ENCODE measurements at places on chromosomes 16 and 17.
A peak's percentile ranks its signal among the peaks of the same experiment; 100 is the strongest.

DNA sequence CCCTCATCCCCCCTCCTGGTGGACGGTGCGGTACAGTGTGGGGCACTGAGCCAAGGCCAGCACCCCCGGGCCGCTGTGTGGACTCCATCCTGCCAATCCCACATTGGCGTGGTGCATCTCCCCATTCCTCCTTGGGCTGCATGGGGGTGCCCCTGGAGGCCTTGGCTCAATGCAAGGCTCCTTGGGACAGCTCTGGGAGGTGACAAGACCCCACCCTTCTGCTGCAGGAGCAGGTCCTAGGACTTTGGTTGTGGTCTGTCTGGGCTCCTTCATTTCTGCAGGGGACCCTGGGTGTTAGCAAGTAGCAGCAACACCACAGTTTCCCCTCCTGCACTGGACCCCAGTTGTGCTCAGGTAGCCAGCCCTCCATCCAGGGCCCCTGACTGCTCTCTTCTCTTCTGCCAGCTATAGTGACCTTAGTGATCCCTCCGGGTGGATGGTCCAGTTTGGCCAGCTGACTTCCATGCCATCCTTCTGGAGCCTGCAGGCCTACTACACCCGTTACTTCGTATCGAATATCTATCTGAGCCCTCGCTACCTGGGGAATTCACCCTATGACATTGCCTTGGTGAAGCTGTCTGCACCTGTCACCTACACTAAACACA is 1.3 kb downstream of the PRSS21 start:
- no peak for DNase-seq

DNA sequence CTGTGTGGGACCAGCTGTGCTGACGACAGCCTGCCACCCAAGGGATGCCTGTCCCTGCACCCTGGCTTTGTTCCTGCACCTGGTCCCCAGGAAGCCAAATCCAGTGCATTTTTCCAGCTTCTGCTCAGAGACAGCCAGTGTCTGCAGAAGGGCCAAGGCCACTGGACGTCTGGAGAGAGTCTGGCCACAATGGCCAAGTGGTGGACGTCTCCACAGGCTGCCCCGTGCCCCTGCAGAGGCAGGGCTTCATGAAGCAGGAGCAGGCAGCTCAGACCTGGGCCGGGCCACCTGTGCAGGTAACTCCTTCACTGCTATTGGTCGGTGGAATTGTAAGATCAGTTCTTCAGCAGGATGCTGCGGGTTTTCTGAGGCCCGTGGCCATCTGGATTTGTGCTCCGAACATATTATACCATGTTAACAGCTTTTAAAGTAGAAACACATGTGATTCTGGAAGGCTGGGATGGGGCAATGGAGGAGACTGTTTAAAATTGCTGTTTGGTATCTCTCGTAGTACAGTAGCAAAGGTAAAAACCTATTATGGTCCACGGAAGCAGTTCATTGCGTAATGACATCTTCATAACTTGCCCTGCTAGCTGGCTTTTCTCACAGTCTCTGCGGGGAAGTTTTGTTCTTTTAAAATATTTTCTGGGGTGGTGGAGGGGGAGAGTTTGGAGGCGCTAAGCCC is 185.3 kb downstream of the CCDC182 start:
- no peak for DNase-seq

GRCh38 chr17:32256012-32256700 is 9.5 kb upstream of the RHBDL3 start:
- DNase-seq = no peak

DNA sequence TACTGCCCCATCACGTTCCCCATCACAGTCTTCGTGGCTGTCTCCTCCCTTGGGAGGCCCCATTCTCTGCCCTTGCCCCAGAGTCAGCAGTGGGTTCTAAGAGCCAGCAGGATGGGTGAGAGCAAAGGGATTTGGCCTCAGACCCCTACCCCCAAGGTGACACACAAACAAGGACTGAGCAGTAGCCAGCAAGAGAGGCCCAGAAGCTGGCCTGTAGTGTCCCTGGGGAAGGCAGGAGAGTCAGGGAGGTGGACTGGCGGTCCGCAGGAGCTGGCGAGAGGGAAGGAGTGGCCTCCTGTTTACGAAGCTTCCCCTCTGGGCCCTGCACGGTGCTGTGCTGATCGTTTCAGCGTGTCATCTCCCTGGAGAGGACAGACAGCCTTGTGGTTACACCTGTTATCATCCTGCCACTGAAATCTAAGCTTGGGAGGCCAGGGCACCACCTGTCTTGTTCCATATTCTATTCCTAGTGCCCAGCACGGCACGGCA is 8.4 kb downstream of the WDR81 start:
- DNase-seq = no peak

DNA sequence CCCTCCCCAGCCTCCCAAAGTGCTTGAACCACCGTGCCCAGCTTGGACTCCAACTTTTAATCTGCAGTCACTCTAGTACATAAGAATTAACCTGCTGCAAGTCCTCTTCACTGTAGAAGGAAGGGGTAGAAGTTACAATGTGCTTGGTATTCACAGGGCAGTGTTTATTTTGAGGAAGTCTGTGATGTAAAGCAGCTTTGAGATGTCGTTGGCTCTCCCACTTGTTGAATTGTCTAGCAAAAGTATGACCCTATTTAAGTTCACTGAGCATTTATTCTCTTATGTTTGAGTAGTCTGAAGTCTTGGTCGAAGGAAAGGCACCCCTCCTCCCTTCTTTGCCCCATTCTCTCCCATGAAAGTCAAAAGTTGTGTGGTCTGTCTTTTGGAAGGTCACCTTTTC is 28.2 kb downstream of the SF3B3 start:
- DNase-seq = no peak

DNA sequence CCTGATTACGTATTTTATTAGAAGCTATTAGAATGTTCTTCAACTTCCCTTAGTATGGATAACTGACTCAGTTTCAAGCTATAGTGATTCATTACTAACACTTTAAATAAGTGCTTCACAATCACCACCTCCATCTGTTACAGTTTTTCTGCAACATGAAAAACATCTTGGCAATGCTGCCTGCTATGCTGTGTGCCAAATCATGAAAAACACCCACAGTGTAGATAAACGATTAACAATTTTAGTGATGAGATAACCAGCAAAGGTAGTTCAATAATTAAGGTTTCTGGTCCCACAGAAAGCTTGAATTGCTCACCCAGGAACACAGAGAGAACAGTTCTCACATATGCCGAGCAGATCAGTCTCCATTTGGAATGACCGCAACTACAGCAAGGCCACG is 51.4 kb upstream of the SLC25A19 start:
- no peak for DNase-seq

- DNase-seq = no peak
Measured at GRCh38 chr16:17460890-17461289, 9.9 kb downstream of the XYLT1 start.

GRCh38 chr17:4806456-4806776 is 536 bp upstream of the PLD2 start:
- no peak for DNase-seq

- DNase-seq = no peak
Measured at GRCh38 chr16:85209526-85210121, 97.4 kb upstream of the CIBAR2 start.

DNA sequence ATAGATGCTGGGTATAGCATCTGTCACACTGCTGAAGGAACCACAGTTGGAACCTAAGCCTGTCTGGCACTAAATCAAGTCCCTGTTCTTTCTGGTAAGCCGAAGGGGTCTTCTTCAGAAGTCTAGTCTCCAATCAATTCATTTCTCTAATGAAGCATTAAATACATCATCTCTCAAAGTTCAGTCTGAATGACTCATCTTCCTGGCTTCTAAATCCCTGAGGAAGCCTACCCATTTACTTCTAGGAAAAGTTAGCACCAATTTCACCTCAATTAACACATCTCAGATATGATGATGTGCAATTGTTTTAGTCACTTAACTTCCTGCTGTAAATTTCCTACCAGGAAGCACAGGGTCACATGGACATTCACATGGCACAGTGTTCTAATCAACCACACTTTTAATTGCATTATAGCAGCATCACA is 49.9 kb downstream of the TEX14 start:
- peak; percentile 24 for DNase-seq

DNA sequence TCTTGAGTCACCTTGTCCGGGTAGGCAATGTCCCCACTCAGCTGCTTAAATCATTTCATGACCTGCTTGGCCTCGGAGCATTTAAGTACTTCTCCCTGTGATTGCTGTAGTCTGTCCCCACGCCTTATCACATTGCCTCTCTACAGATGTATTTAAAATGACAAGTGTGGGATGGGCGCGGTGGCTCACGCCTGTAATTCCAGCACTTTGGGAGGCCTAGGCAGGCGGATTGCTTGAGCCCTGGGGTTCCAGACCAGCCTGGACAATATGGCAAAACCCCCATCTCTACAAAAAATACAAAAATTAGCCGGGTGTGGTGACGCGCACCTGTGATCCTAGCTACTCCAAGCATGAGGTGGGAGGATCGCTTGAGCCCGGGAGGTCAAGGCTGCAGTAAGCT is 1.3 kb upstream of the GJC1 start:
- DNase-seq = no peak

DNA sequence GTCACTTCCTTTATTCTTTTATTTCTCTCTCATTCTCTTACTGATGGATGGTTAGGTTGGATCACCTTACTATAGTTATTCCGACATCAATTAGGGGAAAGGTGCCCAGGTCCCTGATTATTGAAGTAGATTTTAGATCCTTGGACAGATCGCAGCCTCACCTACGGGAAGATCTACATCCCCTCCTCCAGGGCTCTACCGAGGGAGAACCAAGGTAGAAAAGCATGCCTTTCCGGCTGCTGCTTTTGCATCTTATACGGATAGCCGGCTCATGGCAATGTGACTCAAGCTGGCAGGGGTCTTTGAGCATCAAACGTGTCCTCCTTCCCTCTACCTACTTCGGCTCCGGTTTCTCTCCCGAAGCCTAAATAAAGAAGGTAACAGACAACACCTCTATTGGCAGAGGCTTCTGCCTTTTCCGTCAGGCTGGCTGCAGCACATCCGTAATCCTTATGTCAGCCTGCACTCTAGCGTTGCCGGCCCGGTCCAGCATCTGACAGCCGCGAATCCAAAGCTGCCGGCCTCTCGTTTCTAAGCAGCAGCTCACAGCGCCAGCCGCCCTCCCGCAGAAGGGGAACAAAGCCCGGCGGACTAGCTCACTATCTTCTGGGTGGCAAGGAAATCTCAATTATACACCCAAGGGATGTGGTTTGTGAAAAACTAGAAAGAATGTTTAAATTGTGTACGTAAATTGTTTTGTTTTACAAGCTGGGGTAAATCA is 46.9 kb downstream of the IRX6 start:
- no peak for DNase-seq

- no peak for DNase-seq
Measured at GRCh38 chr17:19287651-19288050, 50.5 kb downstream of the EPN2 start.

GRCh38 chr17:62781831-62782251 is 26.3 kb downstream of the MARCHF10 start:
- DNase-seq = peak; percentile 80

DNA sequence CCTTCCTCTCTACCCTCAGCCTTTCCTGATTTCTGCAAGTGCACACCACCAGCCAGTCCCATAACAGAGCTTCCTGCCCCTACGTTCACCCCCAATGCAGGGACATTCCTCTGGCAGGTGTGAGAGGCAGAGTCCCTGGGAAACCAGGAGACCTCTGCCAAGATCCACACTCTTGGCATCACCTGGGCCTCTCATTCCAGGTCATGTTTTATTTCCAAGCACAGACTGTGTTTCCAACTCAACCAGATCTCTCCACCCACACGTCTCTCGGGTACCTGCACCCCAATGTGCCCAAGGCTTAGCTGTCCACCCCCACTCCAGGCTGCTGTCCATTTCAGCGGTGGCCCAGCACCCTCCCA is 21.0 kb upstream of the PHB1 start:
- no peak for DNase-seq

DNA sequence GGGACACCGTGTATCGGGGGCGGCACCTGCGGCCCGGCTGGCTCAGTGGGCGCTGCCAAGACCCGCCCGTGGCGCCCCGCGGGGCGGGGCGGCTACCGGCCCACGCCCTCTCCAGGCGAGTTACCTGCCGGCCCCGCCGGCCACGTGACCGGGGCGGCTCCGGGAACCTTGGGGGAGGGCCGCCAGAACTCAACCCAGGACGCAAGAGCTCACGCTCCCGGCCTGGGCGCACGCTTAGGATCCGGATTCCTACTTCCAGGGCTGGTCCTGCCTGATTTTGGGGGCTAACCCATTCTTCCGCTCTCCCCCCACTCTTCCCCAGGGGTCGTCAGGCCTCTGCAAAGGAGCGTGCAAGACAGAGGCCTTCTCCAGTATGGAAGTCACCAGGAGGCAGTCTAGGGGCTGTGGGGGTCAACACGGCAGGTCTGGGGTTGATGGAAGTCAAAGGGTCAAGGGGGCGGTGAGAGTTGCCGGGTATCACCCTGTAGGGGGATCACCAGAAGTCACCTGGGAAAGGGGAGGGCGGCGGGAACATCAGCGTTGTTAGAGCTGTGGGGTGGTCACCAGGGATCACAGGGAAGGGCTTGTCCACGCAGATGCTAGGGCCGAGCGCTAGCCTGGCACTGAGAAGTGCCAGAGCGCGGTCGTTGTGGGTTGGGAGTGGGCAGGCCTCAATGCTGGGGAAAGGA is 354 bp upstream of the ESRP2 start:
- peak; percentile 89 for DNase-seq

DNA sequence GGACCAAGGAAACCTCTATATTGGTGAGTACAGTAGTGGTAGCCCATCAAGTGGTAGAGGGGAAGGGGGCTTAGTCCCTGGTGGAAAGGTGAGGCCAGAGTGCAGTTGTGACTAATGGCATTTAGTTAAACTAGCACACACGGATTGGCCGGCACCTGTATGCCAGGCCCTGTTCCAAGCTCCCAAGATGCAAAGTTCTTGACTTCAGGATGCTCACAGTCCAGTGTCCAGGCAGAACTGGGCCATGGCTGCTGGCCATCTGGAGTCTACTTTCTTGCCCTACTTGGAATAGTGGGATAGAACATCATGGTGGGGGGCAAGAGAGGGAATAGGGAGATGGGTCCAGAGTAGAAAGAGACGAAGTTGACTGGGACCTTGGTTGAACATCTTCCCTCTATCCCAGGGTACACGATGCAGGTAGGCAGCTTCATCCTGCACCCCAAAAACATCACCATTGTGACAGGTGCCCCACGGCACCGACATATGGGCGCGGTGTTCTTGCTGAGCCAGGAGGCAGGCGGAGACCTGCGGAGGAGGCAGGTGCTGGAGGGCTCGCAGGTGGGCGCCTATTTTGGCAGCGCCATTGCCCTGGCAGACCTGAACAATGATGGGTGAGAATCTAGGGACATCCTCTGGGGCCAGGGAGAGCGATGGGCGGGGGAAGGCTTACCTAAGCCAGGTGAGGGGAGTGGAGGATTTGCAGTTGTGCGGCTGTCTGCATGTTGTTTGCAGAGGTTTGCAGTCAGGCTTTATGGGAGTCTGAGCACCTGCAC is 15.2 kb downstream of the ITGA3 start:
- DNase-seq = no peak

- DNase-seq = no peak
Measured at GRCh38 chr17:64994781-64995538, 61.6 kb downstream of the GNA13 start.

DNA sequence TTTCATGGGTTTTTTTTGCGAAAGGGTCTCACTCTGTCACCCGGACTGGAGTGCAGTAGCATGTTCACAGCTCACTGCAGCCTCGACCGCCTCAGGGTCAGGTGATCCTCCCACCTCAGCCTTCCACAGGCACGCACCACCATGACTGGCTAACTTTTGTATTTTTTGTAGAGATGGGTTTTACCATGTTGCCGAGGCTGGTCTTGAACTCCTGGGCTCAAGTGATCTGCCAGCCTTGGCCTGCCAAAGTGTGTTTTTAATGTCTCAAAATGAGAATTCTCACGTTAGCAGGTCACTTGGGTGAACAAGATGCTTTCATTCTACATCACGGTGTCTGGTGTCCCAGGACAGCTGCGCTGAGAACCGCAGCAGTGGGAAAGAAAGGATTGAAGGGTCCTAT is 3.2 kb downstream of the FBXO31 start:
- DNase-seq = no peak

- DNase-seq = no peak
Measured at GRCh38 chr17:73489333-73489732, 154.9 kb downstream of the SDK2 start.

Measured in NCI-H226 (cell line).